ENCODE measurements at places on chromosomes 5 and 9. TPM values are rescaled to one million over a fixed set of nuclear protein-coding genes. Genes with fewer than 3 reads are reported as not detected.
A peak's percentile ranks its signal among the peaks of the same experiment; 100 is the strongest.

- H3K27me3 ChIP-seq, result no peaks in the 10 kb centered on the region
- H3K36me3 ChIP-seq, result no peaks in the 10 kb centered on the region
- H3K27ac ChIP-seq, result peak overlapping the region; percentile 67
- H3K4me3 ChIP-seq, result no peak overlapping the region
- H3K4me1 ChIP-seq, result no peaks in the 10 kb centered on the region
These were observed 242.6 kb downstream of the AUH start for GRCh38 chr9:91119142-91119541.

- peak; percentile 67 for DNase-seq
- H3K27ac ChIP-seq, result no peak within 1 kb of the TSS
- H3K4me3 ChIP-seq, result peak within 1 kb of the TSS; percentile 28
- H3K36me3 ChIP-seq, result no peaks in the 10 kb centered on the region
- H3K4me1 ChIP-seq, result peaks cover 6% of the 10 kb centered on the region
These were observed at the start of gene ZDHHC11 for GRCh38 chr5:850511-851006. Gene ZDHHC11 (minus strand): TSS chr5:850986. CDS start chr5:850602, 384 bp downstream.

GRCh38 chr9:82192211-82192610 lies 203.6 kb downstream of the SPATA31D1 start:
- no peaks in the 10 kb centered on the region for H3K27me3 ChIP-seq
- no peak overlapping the region for H3K4me3 ChIP-seq

DNA sequence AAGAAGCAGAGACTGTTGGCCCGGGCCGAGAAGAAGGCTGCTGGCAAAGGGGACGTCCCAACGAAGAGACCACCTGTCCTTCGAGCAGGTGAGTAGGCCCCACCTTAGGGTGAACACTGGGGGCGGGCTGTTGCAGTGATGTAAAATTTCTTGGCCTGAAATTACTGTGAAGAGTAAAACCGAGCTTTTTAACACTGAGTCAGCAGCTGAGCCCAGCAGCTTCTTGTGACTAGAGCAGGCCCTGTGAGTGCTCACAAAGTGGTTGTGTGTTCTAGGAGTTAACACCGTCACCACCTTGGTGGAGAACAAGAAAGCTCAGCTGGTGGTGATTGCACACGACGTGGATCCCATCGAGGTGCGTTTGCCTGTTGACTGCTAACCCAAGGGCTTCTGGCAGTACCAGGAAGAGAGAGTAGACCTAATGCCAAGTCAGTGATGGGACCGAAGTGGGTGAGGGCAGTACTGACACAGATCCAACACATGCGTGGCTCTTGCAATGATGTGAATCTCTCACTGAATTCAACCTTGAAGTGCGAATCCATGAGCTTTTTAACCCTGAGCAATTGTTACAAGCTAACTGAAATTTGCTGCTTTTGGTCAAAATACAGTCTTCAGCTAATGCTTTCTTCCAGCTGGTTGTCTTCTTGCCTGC lies 2.1 kb downstream of the RPL7A start:
- no peak overlapping the region for H3K27ac ChIP-seq
- H3K4me1 ChIP-seq, result peaks cover 36% of the 10 kb centered on the region
- H3K36me3 ChIP-seq, result peaks cover 48% of the 10 kb centered on the region
- no peak for DNase-seq
- H3K27me3 ChIP-seq, result no peaks in the 10 kb centered on the region

Gene C5orf58
- total RNA-seq, result not detected

Gene AGXT2
- not detected for total RNA-seq

GRCh38 chr5:82620957-82621600 lies 342.9 kb upstream of the RPS23 start:
- H3K27me3 ChIP-seq, result no peaks in the 10 kb centered on the region
- DNase-seq, result no peak
- no peaks in the 10 kb centered on the region for H3K4me1 ChIP-seq
- no peak overlapping the region for H3K4me3 ChIP-seq
- no peaks in the 10 kb centered on the region for H3K36me3 ChIP-seq
- no peak overlapping the region for H3K27ac ChIP-seq

Gene INSL4
- total RNA-seq, result not detected

DNA sequence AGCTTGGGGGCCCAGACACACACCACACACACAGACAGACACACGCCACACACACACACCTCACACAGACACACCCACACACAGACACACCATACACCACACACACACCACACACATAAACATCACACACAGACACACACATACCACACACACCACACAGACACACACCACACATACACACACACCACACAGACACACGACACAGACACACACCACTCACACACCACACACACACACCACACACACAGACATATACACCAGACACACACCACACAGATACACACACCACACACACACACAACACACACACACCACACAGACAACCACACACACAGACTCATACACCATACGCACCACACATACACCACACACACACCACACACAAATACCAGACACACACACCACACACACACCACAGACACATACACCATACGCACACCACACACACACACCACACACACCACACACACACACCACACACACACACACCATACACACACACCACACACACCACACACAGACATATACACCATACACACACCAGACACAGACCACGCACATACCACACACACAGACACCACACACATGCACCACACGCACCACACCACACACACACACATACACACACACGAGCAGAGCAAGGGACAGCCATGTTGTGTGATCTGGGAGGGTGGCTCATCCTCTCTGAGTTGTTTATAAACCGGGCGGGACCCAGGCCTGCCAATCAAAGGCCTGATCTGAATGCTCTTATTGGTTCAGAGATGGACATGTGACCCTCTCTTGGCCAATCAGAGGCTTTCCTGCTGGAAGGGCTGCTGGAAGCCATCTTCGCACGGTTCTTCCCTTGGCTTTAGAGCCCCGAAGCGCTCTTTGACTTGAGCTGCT lies 148.3 kb downstream of the GAPVD1 start:
- no peaks in the 10 kb centered on the region for H3K4me1 ChIP-seq
- H3K27ac ChIP-seq, result no peak overlapping the region
- no peak for DNase-seq
- no peaks in the 10 kb centered on the region for H3K36me3 ChIP-seq
- H3K27me3 ChIP-seq, result no peaks in the 10 kb centered on the region

DNA sequence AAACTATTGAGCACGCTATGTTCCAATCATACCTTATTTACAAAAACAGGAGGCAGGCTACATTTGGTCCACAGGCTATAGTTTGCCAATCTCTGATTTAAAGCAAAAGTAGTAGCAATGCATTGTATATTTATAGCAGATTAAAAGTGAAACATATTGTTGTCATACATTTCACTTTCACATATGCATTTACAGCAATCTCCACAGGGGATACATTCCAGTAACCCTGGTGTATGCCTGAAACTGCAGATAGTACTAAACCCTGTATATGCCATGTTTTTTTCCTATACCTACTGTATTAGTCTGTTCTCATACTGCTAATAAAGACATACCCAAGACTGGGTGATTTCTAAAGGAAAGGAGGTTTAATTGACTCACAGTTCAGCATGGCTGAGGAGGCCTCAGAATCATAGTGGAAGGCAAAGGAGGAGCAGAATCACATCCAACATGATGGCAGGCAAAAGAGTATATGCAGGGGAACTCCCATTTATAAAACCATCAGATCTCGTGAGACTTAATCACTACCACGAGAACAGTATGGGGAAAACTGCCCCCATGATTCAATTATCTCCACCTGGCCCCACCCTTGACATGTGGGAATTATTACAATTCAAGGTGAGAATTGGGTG lies 5.9 kb upstream of the CSF1R start:
- no peak overlapping the region for H3K27ac ChIP-seq
- H3K4me1 ChIP-seq, result no peaks in the 10 kb centered on the region
- DNase-seq, result no peak

DNA sequence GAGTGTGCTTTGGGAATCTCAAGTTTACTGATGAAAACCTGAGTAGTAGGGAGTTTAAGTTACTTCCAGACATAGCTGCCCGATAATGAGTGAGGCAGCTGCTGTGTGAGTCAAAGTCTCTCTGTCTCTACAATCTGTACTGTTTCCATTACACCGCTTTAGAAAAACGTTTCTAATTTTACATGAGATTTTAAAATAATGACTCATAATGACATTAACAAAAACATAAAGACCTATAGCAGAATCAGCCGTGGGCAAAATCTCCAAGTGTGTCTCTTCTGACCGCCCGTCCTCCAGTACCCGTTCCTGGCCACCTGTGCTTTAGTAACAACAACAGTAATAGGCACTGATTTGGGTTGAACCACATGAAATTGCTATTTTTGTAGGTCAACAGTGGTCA lies 69.6 kb upstream of the PRRC1 start:
- no peaks in the 10 kb centered on the region for H3K27me3 ChIP-seq
- no peak overlapping the region for H3K27ac ChIP-seq
- no peaks in the 10 kb centered on the region for H3K4me1 ChIP-seq
- no peak for DNase-seq
- H3K4me3 ChIP-seq, result no peak overlapping the region

DNA sequence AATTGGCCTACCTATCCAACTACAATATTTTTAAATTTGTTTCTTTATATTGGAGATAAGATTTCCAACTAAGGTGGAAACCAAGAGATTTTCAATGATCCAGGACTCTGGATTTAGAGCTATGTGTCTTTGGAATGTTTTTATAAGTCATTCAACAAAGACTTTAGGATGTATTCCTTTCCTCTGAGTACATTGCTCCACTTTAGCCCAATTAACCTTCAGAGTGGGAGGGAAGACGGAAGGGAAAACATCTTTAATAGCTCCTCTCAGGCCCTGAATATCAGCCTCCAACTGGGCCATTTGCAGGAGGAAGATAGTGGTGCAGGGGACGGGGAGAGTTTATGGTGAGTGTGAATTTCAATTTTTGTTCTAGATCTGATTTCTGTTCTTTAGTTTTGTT lies 239.2 kb downstream of the PIK3R1 start:
- H3K27me3 ChIP-seq, result no peaks in the 10 kb centered on the region
- no peak overlapping the region for H3K27ac ChIP-seq
- no peak overlapping the region for H3K4me3 ChIP-seq
- no peaks in the 10 kb centered on the region for H3K36me3 ChIP-seq
- H3K4me1 ChIP-seq, result peaks cover 9% of the 10 kb centered on the region

DNA sequence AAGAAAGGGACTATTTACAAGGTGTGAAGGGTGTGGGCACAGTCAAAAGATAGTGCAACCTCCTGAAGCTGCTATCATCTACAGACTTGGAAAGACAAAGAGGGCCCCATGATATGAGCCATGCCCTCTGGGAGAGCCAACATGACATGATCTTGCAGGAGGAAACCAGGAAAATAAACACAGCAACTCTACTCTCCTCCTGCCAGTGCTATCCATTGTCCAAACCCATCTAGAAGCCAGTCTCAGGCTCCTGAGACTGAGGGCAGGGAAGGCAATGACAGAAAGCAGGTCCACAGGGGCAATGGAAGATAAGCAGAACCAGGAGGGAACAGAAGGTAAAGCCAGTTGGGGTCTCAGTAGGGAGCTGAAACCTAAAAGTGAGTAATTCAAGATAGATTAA lies 37.1 kb downstream of the PLPP1 start:
- no peaks in the 10 kb centered on the region for H3K4me1 ChIP-seq
- H3K4me3 ChIP-seq, result no peak overlapping the region
- H3K27me3 ChIP-seq, result no peaks in the 10 kb centered on the region
- no peaks in the 10 kb centered on the region for H3K36me3 ChIP-seq
- H3K27ac ChIP-seq, result no peak overlapping the region
- DNase-seq, result no peak

DNA sequence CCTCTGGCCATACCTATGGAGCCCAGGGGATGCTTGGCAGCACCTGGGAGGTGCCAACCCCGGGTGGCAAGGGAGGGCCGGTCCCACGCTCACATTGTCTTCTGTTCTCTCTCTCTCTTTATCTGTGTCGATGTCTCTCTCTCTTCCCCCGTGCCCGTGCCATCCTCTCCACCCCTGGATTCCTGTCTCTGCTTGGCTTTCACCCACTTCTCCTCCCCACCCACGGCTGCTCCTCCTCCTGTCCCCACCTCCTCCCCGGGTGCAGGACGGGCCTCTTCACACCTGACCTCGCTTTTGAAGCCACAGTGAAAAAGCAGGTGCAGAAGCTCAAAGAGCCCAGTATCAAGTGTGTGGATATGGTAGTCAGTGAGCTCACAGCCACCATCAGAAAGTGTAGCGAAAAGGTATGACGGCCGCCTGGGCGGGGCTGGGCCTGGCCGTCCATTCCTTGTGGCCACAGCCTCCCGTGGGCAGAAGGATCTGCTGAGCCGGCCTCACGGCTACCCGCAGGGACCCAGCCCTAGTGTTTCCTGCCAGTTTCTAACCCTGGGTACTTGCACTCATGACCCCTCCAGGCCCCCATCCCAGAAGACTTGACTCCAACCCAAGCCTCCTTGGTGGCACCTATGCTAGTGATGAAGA lies 22.7 kb downstream of the DNM1 start:
- H3K4me1 ChIP-seq, result no peaks in the 10 kb centered on the region
- DNase-seq, result no peak

Gene SLC25A2
- not detected for total RNA-seq

DNA sequence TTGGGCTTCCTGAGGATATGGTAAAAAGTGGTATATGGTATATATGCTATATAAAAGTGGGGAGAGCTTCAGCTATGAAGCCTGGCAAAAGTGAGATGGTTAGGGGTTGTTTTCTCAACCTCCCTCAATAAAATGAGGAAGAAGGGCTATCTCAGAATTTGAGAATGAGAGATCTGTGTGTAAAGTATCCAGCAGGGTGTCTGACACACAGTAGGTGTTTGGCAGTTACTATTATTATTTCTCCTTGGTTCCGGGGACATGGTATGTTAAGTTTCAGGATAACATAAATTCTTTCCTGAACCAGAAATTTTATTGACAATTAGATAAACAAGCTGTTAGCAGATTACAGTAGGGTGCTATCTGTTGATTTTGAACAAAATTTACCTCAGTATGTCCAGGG lies 94.1 kb downstream of the DENND1A start:
- H3K27ac ChIP-seq, result no peak overlapping the region
- H3K4me3 ChIP-seq, result no peak overlapping the region
- H3K27me3 ChIP-seq, result no peaks in the 10 kb centered on the region
- no peaks in the 10 kb centered on the region for H3K36me3 ChIP-seq
- peaks cover 11% of the 10 kb centered on the region for H3K4me1 ChIP-seq

- H3K4me3 ChIP-seq, result no peak overlapping the region
- H3K27me3 ChIP-seq, result no peaks in the 10 kb centered on the region
- no peak for DNase-seq
These were observed 90.4 kb upstream of the ANKRD55 start for GRCh38 chr5:56323505-56323904.

- peaks cover 10% of the 10 kb centered on the region for H3K36me3 ChIP-seq
- no peak overlapping the region for H3K27ac ChIP-seq
- DNase-seq, result no peak
- H3K27me3 ChIP-seq, result no peaks in the 10 kb centered on the region
- no peaks in the 10 kb centered on the region for H3K4me1 ChIP-seq
These were observed 14.7 kb downstream of the NADK2 start for GRCh38 chr5:36227046-36227445.

- H3K27me3 ChIP-seq, result no peaks in the 10 kb centered on the region
- no peaks in the 10 kb centered on the region for H3K36me3 ChIP-seq
- DNase-seq, result no peak
- H3K4me3 ChIP-seq, result no peak overlapping the region
- no peaks in the 10 kb centered on the region for H3K4me1 ChIP-seq
These were observed 156.9 kb downstream of the TRIM32 start for GRCh38 chr9:116843863-116844620.
